ENCODE measurements at places on chromosomes 1 and 21.

- DNase-seq, result no peak
Observed at GRCh38 chr21:24577301-24577700, 1030.0 kb downstream of the MRPL39 start.

DNA sequence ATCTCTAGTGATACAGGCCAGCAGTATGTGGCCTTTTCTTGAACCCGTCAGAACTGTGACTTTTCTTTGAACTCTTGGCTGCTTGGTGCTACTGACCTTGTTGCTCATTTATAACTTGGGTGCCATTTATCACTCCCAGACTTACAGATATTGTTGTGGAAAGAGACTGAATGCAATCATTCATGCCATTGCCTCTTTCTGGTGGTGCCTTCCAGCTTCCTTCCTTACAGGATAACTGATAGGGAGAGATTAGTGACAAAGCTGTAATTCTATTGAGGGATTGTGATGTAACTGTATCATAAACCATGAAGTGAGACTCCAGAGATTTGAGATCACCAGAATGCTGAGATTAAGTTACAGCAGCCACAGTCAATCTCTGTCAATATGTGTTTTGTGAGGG lies 256.5 kb downstream of the USP25 start:
- no peak for DNase-seq

DNA sequence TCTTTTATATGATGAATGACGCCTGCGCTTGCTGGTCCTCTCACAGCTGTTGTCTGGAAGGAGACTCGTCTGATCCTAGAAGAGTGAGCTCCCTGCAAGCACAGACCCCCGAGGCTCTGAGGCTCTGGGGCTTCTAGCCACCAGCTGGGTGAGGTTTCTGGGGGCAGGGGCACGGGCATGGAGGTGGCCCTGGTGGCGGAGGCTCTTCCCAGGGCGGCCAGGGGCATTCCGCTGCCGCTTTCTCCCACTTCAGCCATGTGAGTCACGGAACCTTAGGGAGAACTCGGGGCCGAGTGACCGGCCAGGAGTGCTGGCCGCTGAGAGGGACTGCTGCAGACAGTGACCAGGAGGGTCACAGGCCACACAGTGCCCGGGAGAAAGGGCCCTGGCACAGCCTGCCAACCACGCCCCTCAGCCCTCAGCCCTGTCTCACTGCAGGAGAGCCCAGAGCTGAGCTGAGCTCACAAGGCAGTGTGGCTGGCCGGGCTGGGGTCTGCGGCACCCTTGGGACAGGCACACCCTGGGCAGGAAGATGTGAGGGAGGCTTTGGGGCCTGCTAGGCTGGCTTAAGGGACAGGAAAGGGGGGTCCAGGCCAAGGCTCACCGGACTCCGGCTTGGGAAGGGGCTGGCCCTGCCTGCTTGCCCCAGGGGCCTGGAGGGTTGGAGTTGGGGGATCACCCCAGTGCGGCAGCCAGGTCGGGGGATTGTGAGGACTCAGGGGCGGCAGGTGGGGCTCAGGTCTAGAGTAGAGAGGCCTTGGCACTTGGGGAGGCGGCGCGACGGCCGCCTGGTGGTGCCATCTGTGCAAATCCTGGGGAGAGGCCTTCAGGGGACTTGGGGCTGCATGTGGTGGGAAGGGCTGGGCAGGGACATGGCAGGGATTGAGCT lies 35.7 kb downstream of the MORN1 start:
- no peak for DNase-seq

DNA sequence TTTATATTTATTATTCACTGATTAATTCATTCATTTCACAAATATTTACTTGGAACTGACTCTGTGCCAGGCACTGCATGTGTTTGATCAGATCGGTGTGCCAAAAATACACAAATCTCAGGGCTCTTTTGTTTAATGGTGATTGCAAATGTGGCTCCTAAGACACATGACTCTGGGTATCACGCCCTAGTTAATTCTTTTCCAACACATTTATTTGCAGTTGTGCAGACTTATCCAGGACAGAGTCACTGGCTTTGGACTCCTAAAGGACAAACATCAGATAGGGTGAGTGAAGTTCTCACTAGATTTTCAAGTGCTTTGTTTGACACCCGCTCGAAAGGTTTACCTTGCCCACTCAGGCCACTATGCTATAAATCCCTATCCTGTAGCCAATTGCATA lies 335.5 kb downstream of the BARHL2 start:
- no peak for DNase-seq

DNA sequence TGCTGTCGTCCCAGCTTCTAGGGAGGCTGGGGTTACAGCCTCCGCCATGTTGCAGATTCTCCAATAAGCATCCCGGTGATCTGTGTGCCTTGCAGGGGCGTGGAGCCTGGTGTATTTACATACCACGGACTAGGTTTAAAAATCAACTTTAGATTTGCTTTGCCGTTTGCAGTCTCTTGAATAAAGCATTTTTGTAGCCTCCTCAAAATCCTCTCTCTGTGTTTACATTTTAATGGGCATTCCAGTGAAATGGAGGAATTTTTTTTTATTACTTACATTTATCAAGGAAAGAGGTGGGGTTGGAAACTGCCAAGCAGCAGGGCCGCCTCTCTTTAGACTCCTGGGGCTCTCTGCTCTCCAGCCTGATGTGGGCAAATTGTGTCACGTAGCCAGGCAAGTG lies 437.5 kb upstream of the VAMP3 start:
- DNase-seq, result no peak

DNA sequence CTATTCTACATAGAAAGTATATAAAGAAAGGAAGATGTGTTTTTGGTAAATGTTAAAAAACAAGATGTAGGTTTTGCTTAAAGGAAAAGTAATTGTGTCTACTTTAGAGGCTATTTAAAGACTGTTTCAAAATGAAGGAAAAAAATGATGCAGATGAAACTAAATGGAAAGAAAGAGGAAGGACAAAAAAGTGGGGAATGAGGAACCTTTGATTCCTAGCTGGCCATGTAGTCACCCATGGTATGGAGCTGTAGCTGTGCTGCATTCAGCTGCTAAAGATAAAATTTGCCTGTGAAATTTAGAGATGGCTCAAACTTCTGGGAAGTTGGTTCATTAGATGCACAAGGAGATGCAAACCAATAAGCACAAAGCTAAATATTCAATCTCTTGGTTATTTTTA lies 86.8 kb upstream of the SERBP1 start:
- DNase-seq, result no peak

DNA sequence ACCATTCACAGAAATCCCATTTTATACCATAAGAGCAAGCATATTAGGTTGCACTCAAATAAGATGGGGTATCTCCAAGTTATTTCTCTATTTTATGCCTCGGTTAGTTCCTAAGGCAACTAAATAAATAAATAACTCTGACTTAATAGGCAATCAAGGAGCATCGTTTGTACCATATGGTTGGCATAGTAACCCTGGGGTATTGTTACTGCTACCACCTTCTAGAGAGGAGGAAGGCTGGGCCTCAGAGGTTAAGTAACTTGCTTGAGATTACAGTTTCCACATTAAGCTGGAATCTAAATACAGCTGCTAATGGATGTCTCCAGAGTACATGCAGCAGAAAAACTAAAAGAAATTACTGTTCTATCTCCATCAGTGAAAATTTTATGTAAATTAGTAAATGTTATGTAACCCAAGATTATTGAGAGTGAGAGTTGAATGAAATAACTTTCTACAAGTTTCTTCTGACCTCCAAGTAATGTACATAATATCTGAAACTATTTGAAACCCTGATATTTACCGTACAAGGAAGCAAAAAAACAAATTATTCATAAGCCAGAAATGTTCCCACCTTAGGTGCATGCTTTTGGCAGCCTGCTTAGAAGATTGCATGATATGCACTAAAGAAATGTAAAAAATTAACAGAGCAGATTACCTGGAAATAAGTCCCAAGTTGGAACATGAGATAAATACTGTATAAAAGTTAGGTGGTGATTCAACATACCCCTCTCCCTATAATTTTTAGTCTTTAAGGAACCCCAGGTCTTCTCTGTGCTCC lies 127.0 kb downstream of the CRB1 start:
- no peak for DNase-seq

- no peak for DNase-seq
Observed at GRCh38 chr1:9849691-9850441, 26.1 kb upstream of the CLSTN1 start.

- no peak for DNase-seq
Observed at GRCh38 chr1:91099746-91100621, 78.1 kb upstream of the ZNF644 start.
